ENCODE measurements at places on chromosomes 2 and 18.

DNA sequence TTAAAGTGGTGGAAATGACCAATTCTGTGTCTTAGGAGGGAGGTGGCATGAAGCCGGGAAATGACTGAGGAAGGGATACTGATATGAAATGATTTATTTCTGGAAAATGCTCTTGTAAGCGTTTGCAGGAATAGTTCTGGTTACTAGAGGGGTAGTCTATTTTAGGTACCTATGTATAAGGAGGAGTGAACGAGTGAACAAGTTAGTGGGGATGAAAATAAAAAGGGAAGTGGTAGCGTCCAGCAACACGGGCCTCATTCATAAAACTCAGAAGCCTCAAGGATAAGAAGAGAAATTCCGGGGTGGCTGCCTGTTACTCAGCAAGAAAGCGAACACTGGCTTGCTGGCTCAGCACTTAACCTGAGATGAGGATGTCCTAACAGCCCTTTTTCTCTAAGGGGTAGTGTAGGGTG, 303.3 kb downstream of the NCKAP5 start:
- DNase-seq: no peak

GRCh38 chr2:42230891-42231290, 61.7 kb downstream of the EML4 start:
- DNase-seq: no peak

DNA sequence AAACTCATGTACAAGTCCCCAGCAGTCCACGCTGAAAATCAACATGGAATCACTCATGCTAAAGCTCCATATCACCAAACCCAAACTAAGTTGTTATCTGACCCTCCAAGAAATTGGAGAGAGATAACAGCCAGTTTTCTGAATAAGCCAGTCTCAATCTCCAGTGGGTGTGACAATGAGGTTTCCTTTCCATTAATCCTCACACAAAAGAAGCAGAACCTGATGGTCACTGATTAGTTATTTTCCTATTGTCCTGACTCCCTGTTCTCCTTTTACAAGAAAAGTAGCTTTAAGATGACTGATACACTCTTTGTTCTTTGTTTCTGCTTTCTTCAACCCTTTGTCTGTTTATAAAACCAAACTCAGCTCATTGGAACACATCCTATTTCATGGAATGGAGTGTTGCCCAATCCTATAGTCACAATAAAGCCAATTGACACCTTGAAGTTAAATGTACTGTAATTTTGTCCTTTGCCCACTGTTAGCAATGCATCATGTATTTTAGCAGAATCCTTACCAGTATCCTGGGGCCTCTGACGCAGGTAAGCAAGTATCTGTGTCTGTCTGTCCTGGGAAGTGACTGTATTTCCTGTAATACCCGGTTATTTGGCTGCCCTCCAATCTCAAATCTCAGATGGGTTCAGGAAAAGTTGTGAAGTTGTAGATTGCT, 30.6 kb upstream of the SH3RF3 start:
- peak; percentile 19 for DNase-seq

GRCh38 chr2:136434251-136434715, 316.3 kb upstream of the CXCR4 start:
- DNase-seq: no peak

- DNase-seq: peak; percentile 77
Measured at GRCh38 chr2:200603972-200604371, 18.2 kb downstream of the AOX1 start.

- no peak for DNase-seq
Measured at GRCh38 chr2:156576005-156576404, 139.8 kb downstream of the GPD2 start.

DNA sequence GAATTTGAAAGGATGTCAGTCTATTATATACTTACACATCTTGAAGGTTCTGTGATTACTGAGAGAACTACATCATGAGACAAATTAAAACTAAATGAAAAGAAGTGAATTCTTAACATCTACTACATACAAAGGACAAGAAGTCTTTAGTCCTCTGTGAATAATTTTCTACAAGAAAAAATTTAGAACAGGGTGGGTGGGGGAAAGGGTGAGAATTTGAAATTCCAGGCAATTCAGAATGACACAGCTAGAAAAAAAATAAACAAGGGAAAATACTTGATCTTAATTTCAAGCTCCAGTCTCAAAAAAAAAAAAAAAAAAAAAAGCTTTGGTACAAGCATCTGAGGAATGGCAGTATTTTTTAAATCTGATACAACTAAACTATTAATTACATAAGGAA, 15.5 kb downstream of the CUL3 start:
- no peak for DNase-seq

DNA sequence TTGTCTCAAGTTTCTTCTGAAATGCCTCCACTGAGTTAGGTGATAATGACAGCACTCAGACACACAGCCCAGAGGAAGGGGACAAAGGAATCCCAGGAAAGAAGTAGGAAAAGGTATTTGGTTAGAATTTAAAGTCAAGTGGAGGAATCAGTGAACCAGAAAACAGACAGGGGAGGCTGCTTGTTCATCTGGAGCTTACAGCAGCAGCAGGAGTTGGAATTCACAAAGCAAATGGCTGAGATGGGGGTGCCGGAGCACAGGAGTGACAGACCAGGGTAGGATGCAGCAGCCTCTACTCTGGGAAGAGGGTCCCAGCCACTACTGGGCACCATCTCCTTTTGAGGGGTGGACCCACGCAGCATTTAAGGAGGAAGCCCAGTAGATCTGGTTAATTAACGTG, 104.8 kb downstream of the ST6GAL2 start:
- no peak for DNase-seq

- DNase-seq: peak; percentile 28
Measured at GRCh38 chr18:11728249-11728648, 39.2 kb downstream of the GNAL start.
